Activated T-helper 17 cell treated with anti-CD3 and anti-CD28 coated beads, Interleukin-2, amount 50 U/mL, for 72 hours (primary cell): ENCODE measurements at places on chromosomes 1 and 21. TPM values are rescaled to one million over a fixed set of nuclear protein-coding genes. Genes with fewer than 3 reads are reported as not detected.

The CCDC17 gene
- 4.4 TPM for total RNA-seq

DNA sequence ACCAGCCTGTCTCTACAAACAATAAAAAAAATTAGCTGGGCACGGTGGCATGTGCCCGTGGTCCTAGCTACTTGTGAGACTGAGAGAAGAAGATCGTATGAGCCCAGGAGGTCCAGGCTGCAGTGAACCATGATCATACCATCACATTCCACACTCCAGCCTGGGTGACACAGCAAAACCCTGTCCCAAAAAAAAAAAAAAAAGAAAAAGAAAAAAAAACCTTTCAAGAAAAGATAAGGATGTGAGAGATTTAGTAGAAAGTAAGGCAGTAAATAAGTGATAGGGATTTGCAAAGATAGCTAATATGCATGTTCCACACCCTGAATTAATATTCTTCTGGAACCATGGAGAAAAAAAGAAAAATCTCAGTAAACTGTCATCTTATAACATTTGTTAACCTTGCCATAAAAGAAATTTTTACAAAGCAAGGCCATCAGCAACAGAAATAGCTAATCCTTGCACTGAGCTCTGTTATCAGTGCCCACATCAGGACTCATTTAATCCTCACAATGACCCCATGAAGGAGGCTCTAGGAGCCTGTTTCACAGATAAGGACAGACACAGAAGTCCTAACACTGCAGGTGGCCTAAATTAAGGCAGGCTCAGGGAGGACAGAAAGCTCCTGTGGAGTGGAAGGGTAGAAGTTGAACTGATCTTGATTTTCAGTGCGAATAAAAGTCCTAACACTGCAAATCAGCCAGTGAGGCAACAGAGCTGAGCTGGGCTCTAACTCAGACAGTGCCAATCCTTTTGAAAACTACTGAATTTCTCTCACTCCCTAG, 7.6 kb downstream of the GNB1 start:
- no peak for ATAC-seq

The CAMTA1 gene
- total RNA-seq, result 51.9 TPM

DNA sequence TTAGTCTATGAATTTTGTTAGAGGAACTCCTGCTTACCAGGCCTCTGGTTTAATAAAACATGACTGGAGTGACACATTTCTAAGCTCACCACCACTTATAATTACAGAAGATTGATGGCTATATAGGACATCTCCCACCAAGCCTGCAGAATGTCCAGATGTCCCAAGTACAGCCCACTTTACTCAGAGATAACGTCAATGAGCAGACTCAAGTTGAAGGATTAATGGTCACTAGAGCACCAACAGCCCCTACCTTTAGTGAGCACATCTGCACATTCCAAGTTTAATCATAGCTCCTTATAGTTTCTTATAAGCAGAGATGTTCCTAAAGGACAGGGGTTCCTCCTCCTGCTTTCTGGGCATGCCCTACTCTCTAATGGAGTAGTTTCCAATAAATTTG, 37.4 kb upstream of the IL20 start:
- no peak for ATAC-seq

GRCh38 chr1:42239041-42239440, 74.5 kb upstream of the GUCA2A start:
- ATAC-seq, result no peak

DNA sequence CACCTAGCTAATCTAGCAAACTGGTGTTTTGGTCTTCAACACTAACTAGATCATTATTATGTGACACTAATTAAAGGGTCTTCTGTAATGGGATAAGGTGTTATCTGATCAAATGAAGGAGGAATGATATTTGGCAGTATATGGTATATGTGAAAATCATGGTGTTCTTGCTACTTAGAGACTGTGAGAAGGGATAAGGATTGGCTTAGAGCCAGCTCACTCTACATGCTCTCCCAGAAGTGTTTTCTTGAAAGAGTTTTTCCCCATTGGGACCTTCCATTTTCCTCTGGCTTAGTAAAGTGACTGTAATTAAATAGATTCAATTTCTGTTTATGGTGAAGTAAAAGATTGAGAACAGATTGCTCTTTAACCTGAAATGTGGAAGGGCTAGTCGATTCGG, 71.2 kb upstream of the RGL1 start:
- no peak for ATAC-seq

DNA sequence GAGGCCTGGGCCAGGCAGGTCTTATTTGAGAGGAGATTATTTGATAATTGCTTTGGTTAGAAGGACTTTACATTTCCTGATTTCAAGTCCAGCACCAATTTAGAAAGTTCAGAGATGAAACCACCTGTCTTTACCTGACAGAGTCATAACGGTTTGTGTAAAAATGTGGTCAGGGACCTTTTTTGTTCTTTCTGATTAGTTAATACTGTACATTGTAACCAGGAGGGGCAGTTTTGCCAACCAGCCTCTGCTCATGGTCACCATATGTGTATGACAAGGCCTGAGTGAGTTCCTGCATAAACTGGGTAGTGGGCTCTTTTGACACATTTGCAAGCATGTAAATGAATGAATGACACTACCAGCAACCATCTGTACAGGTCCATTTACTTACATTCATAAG, 55.8 kb downstream of the VANGL1 start:
- ATAC-seq, result no peak

GRCh38 chr1:87958201-87958600, 629.5 kb downstream of the LMO4 start:
- ATAC-seq, result no peak

The LAMTOR5 gene
- 150 TPM for total RNA-seq

DNA sequence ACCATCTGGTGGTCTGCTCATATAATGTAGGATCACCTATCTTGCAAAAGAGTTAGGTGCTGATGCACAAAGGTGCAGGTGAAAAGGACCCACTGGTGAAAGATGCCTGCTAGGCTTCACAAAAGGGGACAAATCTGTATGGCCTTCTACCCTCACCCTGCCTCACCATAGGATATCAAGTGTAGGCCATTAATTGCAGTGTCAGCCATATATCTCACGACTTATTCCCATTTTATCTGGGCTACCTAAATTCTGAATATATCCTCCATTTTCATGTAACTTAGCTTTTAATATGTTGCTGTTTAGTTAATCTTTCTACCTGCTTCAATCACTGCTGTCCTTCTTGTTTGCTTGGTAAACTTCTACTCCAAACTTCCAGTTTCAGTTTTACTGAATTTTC, 84.2 kb upstream of the DPH5 start:
- no peak for ATAC-seq

The GBP4 gene
- total RNA-seq, result 31.3 TPM

The GPR89B gene
- 13.1 TPM for total RNA-seq

DNA sequence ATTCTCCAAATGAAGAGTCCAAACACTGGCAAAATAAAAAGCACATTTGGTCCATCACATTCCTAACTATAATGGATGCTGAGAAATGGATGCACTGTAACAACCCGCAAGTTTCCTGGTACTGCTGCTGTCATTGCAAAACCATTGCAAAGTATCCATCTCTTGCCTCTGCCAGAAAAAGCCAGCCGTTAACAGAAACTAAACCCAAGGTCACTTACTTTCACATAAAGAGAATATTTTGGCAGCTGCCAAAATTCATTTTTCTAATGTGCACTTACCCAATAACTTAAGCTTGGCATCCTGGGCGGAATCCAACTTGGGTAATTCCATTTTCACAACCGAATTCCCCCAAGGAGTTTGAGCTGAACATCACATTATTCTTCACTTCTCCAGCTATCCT, 77.0 kb upstream of the LRRC8D start:
- no peak for ATAC-seq

DNA sequence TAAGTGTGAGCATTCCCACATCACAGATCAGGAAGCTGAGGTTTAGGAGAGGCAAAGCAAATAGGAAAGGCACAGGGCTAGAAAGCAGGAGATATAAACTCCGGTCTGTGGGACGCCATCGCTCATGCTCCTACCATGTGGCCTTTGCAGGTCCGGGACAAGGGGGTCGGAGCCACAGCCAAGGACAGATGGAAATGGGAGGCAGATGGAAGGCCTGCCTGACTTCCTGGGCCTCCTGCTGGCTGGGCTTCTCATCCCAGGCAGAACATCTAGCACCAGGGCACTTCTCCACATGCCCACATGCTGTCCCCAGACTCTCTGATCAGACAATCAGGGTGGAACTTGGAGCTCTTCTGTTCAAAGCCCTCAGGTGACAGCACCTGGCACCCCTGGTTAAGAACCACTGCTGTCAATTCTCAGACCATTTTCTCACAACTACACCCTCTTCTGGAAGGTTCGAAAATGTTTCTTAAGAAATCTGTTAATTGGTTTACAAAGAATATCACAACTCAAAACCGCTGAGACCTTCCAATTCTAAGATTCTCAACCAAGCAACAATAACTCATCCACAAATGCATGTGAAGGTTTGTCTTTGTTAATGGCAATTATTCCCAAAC, 173.3 kb upstream of the EDN2 start:
- ATAC-seq, result no peak
